ENCODE measurements at places on chromosomes 12 and 14. TPM values are rescaled to one million over a fixed set of nuclear protein-coding genes. Genes with fewer than 3 reads are reported as not detected.
A peak's percentile ranks its signal among the peaks of the same experiment; 100 is the strongest.

The ZFYVE1 gene
- 9.9 TPM for total RNA-seq

The MYH6 gene
- not detected for total RNA-seq

The TMBIM6 gene
- total RNA-seq = 486 TPM

The PCED1B gene
- 133 TPM for total RNA-seq

The DNAI7 gene
- 0.10 TPM for total RNA-seq

The APOF gene
- total RNA-seq = not detected

The TOMM20L gene
- not detected for total RNA-seq

The MYF6 gene
- total RNA-seq = not detected

The DNAH10 gene
- 0.19 TPM for total RNA-seq

The HCAR1 gene
- 0.21 TPM for total RNA-seq

The PNN gene
- total RNA-seq = 85.3 TPM

The GPD1 gene
- total RNA-seq = 0.34 TPM

The KSR2 gene
- total RNA-seq = 0.12 TPM

DNA sequence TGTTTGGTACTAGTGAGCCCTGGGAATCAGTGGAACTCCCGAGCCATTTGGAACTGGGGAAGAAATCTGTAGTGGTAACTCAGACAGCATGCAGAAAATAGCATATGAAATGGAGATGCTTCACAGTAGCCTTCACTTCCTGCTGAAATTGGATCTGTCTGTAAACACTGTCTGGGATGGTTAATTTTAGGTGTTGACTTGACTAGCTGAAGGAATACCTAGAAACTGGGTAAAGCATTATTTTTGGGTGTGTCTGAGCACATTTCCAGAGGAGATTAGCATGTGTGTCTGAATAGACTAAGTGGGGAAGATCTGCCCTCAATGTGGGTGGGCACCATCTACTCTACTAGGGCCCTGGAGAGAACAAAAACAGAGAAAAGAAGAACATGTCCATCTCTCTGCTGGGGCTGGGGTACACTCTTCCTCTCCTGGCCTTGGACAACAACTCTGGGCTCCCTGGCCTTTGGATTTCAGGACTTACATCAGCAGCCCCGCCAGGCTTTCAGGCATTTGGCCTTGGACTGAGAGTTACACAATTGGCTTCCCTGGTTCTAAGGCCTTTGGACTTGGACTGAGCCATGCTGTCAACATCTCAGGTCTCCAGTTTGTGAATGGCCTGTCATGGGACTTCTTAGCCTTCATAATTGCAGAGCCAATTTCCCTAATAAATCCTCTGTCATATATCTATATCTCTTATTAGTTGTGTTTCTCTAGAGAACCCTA, 14.0 kb upstream of the CRADD start:
- no peak for DNase-seq

- DNase-seq = peak; percentile 13
These were observed 367.0 kb upstream of the ATP2B1 start for GRCh38 chr12:90075685-90076084.

DNA sequence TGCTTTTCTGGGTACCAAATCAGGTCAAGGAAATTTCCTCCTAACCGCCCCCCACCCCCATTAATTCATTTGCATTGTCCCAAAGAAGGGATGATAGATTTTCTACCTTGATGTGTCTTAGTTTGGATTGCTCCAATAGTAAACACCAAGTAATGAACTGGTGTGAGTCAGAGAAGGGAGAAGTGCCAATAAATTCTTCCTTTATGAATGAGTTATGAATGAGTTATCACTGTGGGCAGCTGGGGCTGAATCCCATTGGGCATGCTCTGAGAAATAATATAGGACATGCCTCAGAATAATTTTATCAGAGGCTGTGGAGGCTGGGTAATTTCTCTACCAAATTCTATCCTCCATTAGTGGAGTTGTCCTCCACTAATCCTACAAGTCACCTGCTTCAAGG, 277.9 kb upstream of the FLRT2 start:
- no peak for DNase-seq

GRCh38 chr12:32462908-32463307, 63.5 kb downstream of the FGD4 start:
- DNase-seq = no peak

DNA sequence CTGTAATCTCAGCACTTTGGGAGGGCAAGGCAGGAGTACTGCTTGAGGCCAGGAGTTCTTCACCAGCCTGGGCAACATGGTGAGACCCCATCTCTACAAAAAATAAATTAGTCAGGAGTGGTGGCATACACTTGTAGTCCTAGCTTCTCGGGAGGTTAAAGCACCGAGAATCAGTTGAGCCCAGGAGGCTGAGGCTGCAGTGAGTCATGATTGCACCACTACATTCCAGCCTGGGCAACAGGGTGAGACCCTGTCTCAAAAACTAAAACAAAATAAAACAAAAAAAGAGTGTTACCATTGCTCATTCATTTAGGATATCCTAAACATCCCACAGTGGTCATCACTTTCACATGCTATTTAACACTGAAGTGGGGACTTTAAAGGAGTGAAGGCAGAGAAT, 7.8 kb downstream of the NEK9 start:
- DNase-seq = no peak

DNA sequence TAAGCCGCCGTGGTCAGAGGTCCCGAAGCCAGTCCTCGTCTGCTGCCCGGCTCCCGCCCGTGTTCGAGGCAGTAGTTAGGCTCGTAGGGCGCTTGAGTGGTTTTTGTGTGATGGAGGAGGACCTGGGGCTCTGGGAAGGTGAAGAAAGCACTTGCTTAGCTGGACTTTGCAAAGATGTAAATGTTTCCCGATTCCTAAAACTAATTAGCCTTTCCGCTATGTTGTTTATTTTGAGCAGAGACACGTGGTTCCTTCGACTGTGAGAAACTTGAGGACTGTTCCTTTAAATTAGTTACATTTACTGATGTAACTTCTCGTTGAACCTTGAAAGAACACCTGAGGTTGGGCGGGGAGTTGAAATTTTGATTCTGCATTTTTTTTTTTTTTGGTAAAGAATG, 33.9 kb downstream of the MIA2 start:
- DNase-seq = no peak

DNA sequence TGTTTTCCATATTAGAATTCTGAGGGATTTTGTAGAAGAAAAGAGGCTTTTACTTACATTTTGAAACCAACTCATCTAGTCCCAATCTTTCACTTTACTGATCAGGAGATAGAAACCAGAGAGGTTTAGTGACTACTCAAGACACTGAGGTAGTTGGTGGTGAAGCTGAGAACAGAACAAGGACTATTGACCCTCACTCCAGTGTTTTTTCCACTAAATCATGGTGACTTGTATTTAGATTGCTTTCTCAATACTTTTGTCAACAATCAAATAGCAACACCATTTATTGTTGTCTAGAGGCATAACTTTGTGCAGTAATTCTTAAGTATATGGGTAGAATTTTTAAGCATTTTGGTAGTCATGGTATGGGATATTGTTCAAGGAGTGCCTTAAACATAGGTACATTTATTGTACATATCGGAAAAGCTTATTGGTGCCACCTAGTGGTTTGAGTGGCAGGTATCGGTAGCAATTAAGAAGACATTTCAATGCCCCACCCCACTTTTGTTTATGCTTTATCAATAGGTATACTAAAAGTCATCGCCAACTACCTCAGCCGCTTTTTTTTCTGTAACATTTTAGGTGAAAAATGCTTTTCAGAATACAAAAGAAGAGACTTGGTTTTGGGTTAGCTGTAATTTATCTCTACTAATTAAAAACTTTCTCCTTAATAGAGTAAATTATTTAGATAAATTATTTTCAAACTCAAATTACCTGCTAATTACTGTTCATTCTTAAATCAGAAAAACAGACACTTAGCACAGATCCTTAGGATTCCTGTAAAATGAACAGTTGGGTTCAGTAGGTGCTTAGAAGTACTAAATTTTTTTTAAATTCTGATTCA, 47.3 kb upstream of the PAWR start:
- DNase-seq = peak; percentile 18

- no peak for DNase-seq
These were observed 102.5 kb downstream of the SLC41A2 start for GRCh38 chr12:104855599-104855998.

GRCh38 chr12:8501720-8502119, 11.6 kb upstream of the CLEC4D start:
- DNase-seq = no peak

- no peak for DNase-seq
These were observed 2.2 kb downstream of the TMEM106C start for GRCh38 chr12:47965581-47965980.

DNA sequence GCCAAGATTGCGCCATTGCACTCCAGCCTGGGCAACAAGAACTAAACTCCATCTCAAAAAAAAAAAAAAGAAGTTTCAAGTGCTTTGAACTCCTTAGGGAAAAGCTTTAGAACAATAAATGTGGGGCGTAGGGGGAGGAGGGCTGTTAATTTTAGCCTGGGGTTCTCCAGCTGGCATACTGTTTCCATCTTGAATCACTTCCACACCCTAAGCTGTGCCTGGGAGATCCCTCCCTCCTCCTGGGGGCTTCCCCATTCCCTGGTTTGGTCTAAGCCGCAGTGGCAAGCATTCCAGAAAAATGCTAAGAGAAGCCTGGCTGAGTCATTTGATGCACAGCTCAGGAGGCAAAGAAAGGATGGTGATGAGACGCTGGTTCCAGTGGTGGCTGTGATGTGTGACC, 2.3 kb upstream of the ZNF384 start:
- no peak for DNase-seq

- DNase-seq = no peak
These were observed 23.6 kb downstream of the PYGL start for GRCh38 chr14:50920482-50921230.

DNA sequence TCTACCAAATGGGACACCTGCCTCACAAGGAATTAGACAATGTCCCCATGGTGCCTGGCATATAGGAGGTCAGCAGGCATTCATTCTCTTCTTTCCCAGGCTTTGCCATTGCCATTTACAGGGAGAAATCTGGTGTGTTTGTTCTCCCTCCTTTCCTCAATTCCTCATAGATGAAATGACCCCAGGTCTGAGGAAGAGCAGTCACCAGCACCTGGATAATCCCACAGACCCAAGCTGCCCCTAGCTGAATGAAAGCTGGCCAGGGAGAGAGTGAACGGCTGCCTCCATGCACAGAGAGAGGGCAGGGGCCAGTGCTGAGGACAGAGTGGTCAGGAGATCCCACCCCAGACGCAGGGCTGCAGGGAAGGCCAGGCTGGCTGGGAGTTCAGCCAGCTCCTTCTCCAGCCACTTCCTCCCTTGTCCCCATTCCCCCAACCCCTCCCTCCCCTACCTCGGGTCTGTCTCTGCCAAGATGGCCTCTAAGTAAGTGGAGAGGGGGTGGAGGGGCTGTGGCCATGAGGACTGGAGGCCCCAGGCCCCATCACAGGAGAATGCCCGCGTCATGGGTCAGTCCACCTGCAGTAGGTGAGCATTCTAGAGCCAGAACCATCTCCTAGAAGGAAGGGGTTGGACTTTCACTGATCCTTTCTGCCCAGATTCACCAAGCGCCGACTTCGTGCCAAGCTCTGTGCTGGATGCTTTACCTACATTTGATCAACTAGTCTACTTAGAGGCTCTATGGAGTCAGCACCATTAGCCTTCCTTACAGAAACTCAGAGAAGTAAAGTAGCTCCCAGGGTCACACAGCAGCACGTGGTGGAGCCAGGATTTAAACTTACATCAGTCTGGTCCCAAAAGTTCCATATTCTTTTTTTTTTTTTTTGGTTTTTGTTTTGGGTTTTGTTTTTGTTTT, 2.0 kb upstream of the KRT4 start:
- DNase-seq = no peak

DNA sequence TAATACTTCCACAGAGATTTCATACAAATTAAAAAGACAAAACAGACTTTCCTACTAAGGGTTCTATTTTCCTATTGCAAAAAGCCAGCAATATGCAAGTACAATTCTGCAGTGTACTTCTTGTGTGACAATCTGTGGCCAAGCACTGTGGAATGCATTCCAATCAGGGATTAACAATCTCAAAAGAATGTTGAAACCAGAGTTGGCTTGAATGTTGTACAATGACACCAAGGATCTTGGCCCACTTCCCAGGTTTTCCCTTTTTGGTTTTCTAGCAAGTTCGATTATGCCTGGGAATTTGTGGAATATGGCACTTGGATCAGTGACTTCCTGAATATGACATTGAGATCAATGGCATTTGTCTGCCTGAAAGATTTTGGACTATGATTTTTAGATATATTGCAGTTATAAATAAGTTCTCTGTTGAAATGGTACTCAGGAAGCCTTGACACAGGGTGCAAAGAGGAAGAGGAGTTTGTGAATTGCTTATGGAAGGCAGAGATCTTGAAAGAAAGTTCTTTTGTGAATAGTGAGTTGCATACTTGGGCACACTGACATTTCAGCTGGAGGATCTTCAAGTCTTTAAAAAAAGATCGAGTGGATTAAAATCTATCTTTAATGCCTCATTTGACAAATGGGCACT, 81.4 kb upstream of the FERMT2 start:
- no peak for DNase-seq

DNA sequence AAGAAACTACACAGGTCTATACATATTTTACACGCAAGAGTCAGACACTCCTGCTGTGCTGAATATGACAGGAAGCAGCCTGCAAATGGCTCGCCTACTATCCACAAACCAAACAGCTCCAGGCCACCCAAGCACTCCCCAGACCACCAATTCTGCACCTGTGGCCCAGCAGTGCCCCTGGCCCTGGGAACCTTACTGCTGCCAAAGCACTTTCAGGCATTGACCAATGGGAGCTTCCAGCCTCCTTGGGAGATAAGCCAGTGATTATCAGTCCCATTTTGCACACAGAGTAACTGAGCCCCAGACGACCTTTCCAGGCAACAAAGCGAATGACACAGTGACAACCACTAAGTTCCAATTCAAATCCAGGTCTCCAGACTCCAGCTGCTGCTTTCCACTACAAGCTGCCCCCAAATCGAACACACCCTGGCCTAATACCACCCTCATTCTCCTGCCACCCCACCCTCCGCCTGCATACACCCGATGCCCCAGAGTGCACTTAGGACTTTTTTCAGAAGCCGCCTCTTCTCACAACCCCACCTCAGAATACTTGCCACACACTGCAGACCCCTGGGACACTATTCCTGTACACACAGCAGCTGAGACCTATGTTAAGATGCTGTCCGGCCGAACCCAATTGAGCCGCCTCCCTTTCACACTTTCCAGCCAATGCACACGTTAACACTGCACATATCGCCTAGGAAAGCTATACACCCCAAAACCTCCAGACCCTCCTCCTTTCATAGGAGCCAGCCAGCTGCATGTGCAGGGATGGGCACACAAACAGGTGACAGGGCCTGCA, 126.1 kb upstream of the PRMT8 start:
- no peak for DNase-seq

DNA sequence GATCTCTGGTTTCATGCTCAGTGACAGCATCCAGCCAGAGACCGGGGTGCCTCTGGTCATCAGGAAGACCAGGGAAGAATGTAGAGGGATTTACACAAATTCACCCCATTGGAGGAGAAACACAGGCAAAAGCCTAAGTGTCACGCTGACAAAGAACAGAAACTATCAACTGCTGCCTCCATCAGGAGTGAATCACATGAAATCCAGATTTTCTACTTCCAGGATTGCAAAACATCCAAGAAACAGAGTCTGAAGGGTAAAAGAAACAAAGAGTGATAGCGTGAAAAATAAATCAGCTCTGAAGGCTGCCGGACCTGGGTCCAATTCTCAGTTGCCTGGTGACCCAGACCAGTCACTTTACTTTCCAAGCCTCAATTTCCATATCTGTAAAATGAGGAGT, 136.1 kb upstream of the MAP1LC3B2 start:
- DNase-seq = no peak

Measured in activated CD4-positive, alpha-beta memory T cell treated with anti-CD3 and anti-CD28 coated beads for 36 hours (primary cell).